Islet precursor cell (in vitro differentiated cells): ENCODE measurements at places on chromosomes 4 and X.

GRCh38 chr4:70808151-70808550 lies 31.5 kb downstream of the GRSF1 start:
- no peak for DNase-seq

GRCh38 chrX:47885501-47885900 lies 48.8 kb downstream of the ZNF81 start:
- no peak for DNase-seq

GRCh38 chrX:50106051-50106675 lies 94.6 kb downstream of the AKAP4 start:
- no peak for DNase-seq

- no peak for DNase-seq
These were observed 48.4 kb upstream of the SPANXN4 start for GRCh38 chrX:142977128-142977914.

DNA sequence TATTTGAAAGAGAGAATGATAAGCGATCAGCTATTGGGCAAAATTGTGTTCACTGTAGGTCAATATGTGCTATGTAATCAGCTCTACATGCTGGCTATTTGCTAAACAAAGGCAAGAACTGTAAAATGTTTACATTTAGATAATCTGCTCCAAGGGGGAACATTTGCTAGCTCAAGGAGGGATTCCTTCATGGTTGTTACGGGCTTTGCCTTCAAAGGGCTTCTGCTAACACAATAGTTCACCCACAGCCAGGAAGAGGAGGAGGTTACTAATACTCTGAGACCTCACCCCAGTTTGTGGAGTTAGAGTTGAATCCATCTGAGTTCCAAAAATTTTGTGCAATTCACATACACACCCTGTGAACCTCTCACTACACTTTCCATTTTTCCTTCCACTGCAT lies 107.6 kb upstream of the BMP3 start:
- no peak for DNase-seq

DNA sequence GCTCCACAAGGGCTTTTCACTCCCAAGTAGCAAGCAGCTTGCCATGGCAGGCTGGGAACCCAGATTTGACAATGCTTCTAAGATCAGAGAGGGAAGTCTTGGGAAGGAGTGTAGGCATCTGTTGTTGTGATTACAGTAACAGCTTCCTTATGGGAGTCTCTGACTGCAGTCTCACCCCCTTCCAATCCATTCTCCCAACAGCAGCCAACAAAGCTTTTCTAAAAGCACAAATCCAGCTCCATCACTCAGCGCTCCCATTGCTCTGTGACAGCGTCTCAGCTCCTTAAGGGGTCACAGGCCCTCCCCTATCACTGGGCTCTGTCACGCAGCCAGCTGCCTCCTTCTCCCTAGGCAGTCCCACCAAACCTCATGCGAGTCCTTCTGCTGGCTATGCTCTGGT lies 7.1 kb downstream of the IGFBP7 start:
- no peak for DNase-seq
